ENCODE measurements at places on chromosomes 11 and 22.

GRCh38 chr22:29072193-29072978 is 449 bp upstream of the KREMEN1 start:
- DNase-seq = peak; percentile 62

- no peak for DNase-seq
Observed at GRCh38 chr11:128437136-128437535, 150.2 kb downstream of the ETS1 start.

GRCh38 chr11:131274233-131274632 is 96.2 kb upstream of the NTM start:
- DNase-seq = no peak

DNA sequence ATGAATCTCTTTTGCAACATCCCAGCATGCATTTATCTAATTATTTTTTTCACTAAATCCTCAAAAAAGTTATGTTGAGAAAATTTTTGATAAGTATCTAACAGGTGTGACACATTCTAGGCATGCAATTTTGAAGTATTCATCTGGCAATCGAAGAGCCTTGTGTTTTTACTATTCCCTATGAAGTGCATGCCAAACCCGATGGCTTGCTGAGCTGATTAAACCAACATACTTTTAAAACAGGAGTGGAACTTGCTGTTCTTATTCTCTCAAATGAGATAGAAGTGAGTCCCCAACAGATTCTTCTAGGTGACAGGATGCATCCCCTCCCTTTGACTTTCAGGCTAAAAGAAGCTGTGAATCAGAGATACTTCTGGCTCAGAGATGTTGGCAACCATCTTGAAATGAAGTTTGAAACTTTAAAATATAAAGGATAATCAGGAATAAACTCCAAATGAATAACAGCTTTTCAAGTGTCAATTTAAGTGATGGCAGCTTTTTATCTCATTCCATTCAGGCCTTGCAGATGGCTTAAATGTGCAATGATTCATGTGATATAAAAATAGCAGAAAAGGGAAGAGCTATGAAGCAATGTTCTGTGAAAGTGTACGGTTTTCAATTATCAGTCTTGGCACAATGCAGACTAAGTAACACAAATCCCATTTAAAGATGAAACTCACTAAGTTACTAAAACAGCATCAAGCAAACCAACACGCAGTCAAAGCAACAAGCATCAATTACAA is 67.7 kb downstream of the APOL5 start:
- peak; percentile 8 for DNase-seq

- DNase-seq = no peak
Observed at GRCh38 chr11:93907901-93908300, 57.5 kb upstream of the VSTM5 start.

GRCh38 chr11:44566952-44567875 is 1.8 kb downstream of the CD82 start:
- peak; percentile 3 for DNase-seq

DNA sequence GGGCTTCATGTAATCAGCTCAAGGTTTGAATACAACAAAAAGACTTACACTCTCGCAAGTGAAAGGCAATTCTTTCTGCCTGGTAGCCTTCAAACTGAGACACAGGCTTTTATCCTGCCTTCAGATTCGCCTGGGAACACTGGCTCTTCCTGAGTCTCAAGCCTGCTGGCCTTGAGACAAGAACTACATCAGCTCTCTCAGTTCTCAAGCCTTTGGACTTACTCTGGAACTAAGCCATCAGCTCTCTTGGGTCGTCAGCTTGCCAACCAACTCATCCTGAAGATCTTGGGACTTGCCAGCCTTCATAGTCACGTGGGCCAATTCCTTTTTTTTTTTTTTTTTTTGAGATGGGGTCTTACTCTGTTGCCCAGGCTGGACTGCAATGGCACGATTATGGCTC is 35.7 kb upstream of the LRRC10B start:
- no peak for DNase-seq

- DNase-seq = no peak
Observed at GRCh38 chr11:47889714-47890441, 41.7 kb upstream of the NUP160 start.

GRCh38 chr11:115530752-115531151 is 26.5 kb upstream of the CADM1 start:
- DNase-seq = no peak

DNA sequence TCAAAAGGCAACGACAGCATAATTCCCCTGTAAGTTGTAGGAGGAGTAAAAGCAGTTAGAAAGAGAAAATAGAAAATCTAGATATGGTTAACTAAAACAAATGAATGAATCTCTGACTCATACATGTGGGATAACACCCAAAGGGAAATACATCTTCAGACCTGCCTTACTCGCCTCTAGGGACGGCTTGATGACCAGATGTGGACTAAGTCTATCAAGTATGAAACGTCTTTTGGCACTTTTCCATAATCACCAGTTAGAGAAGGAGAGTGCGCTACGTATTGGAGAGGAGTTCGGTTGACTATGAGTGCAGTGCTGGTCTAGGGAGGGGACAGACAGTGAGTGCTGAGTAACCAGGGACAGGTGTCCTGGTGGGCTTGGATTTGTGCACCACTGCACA is 459.9 kb downstream of the OPCML start:
- DNase-seq = no peak

GRCh38 chr22:48718818-48719500 is 1108.7 kb downstream of the BRD1 start:
- no peak for DNase-seq

DNA sequence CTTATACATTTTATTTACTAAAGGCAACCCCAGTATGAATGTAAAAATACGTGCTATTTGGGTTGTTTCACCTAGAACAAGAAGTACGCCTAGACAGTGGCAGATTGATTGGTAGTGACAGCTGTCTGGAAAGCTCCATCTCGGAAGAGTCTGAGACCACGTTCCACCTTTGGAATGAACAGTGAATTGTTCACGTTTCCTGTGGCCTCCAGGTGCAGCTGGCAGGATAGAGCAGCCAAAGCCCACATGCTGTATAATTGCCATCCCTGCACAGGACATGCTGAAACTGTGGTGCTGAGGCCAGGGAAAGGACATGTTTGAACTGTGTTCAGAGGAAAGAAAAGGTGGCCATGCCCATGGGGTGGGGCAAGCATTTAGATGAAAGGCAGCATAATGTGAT is 218.7 kb upstream of the MTNR1B start:
- no peak for DNase-seq

- no peak for DNase-seq
Observed at GRCh38 chr22:34858066-34858465, 207.9 kb upstream of the ISX start.

DNA sequence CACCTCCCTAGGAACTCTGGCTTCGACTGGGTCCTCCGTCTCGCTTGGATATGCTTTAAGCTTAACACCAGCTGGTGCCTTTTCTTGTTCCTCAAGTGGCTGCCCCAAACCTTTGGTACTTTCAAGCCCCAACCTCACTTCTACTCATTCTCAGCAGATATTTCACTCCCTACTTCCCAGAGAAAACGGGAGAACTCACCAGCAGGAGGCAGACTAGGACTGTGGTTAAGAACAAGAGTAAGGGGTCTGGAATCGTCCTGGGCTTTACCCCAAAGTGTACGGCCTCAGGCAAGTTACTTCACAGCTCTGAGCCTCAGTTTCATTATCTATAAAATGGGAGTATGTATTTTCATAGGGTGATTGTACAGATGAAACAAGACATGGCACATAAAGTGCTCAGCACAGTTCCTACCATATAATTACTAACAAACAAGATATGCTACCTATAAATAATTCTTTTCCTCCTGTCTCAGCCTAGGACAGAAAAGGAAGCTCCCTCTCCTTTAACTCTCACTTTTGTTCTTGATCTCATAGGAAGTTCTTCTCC is 37.8 kb downstream of the PAMR1 start:
- DNase-seq = no peak

GRCh38 chr11:21464601-21465193 is 728.2 kb upstream of the ANO5 start:
- DNase-seq = no peak

DNA sequence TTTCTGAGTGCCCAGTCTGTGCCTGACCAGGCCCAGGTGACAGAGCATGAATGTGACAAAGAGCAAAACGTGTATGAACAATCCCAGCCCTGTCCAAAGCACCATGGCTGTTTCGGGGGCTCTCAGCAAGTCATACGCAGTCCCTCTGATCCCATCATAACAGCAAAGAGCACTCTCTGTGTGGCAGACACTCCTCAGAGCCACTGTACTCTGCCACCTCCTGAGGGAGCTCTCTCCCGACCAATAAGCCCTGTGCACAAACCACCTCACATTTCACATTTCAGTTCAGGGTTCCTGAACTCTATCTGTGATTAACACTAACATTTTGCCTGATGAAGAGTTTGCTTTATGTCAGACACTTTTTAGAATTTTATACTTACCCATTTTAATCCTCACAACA is 6.6 kb downstream of the DGCR2 start:
- no peak for DNase-seq

DNA sequence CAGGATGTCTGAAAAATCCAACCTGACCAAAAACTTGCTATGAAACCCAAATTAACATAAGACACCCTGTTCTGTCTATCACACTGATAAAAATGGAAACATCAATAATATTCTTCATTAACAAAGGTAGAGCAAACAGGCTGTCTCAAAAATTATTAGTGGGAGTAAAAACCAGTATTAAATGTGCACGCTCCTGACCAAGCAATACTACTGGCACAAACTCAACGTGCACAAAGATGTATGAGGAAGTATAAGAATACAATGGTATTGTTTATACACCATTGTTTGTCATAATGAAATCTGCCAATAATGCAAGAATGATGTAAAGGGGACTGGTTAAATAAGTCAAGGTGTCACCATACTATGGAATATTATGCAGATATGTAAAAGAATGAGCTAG is 288.5 kb downstream of the MN1 start:
- no peak for DNase-seq

DNA sequence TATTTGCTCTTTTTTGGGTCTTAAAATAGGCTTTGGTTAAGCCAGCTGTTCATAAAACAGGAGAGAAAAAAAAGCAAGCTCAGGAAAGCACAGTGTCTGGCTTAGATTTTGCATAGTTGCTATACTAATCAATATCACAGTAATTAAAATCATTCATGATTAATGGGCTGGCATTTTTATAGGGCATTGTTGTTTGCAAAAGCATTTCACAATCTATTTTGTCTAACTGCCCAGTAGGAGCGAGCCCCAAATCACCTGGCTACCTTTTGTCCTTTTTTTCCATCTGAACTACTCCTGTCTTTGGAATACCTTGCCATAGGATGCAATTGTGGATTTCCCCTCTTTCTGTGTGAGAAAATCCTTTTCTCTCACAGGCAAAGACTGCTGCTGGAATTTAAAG is 619.8 kb downstream of the JRKL start:
- no peak for DNase-seq

DNA sequence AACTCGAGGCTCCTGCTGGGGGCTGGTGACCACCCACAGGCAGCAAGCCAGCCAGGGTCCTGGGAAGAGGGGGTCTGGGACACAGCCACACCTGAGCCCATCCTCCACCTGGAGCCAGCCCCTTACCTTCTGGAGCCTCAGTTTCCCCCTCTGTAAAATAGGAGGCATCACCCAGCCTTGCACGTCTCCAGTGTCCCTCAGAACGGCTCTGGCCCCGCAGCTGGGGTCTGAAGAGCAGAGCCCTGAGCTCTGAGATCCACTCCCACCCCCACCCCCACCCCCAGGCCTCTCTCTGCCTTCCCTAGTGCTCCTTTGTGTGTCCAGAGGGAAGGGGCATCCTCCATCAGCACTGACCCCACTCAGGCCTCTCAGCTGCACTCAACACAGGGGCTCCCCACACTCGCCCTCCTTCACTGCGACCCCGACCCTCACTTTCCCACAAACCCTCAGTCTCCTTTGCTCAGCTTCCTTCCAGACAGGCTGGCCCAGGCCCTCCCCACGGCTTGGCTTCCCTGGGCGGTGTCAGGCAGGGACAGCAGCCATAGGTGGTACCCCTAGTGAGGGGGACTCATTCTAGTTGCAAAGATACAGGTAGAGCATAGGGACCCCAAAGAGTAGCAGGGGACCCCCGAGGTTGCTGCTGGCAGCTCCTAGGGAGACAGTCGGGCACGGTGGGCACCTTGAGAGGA is 33.3 kb upstream of the KCNQ1OT1 start:
- DNase-seq = no peak

DNA sequence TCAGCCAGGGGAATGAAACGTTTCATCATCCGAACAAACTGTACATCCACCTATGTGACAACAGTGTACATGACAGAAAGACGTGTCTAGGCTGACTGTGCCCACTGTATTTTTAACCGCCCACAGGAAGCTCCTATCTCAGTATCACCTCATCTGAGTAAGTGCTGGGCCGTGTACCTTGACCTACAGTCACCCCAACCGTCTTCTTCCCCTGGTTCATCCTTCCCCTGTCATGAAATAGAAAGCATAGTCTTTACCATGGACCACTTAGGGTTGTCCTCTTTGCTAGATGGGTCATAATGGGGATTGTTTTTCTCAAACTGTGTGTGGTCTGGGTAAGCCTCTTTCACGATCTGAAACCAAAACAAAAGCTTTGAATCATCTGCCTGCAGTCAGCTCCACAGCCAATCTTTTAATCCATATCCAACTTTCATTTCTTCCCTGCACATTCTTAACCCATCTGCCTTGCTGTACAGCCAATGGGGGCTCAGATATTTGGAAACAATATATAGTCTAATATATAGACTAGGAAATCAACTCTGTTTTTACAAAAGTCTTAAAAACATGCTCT is 4.2 kb downstream of the THYN1 start:
- no peak for DNase-seq

DNA sequence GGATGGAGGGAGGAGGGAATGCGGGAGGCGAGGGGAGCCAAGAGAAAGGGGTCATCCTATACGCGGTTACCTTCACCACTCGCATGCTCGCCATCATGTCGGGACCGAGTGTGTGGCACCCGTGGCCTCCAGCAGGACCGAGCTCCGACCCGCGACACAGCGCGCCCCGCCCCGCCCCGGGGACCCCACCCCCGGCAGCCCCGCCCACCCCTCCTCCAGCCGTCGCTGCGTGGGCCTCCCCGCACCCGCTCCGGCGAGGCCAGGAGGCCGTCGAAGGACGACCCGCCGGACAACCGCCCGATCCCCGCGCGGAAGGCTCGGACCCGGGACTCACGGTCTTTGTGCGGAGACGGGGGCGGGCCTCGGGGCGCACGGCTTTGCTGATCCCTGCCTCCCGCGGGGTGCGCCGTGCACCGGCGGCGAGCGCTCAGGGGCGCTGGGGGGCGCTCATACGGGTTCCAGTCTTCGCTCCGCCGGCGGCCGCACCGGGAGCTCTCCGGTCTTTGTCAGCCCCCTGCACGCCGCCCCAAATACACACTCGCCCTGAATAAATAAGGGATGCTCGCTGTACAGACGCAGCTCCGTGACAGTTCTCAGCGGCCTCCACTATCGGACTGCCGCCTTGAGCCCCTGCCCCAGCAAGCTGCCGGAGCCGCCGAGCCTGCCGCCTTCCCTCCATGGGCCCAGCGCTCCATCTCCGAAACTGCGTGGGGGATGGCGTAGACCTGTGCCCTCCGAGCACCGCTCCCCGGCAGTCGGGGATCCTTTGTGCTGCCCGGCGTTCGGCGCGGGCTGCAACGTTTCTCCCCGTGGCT is at the start of gene UBE2L6:
Gene UBE2L6, minus strand, starts transcription at position 158 of the 815 bp plus-strand sequence. Its CDS starts 61 bp downstream, at position 97.
- DNase-seq = peak; percentile 50

- DNase-seq = no peak
Observed at GRCh38 chr22:22771696-22772377, 115.8 kb upstream of the IGLL5 start.

GRCh38 chr11:69909561-69910518 is 90.6 kb upstream of the FGF3 start:
- DNase-seq = no peak

- DNase-seq = no peak
Observed at GRCh38 chr11:123072332-123072761, 10.4 kb upstream of the HSPA8 start.
